ENCODE measurements at places on chromosomes 6 and 20. TPM values are rescaled to one million over a fixed set of nuclear protein-coding genes. Genes with fewer than 3 reads are reported as not detected.

GRCh38 chr20:23507346-23507745 lies 16.4 kb downstream of the CST8 start:
- no peak for DNase-seq

DNA sequence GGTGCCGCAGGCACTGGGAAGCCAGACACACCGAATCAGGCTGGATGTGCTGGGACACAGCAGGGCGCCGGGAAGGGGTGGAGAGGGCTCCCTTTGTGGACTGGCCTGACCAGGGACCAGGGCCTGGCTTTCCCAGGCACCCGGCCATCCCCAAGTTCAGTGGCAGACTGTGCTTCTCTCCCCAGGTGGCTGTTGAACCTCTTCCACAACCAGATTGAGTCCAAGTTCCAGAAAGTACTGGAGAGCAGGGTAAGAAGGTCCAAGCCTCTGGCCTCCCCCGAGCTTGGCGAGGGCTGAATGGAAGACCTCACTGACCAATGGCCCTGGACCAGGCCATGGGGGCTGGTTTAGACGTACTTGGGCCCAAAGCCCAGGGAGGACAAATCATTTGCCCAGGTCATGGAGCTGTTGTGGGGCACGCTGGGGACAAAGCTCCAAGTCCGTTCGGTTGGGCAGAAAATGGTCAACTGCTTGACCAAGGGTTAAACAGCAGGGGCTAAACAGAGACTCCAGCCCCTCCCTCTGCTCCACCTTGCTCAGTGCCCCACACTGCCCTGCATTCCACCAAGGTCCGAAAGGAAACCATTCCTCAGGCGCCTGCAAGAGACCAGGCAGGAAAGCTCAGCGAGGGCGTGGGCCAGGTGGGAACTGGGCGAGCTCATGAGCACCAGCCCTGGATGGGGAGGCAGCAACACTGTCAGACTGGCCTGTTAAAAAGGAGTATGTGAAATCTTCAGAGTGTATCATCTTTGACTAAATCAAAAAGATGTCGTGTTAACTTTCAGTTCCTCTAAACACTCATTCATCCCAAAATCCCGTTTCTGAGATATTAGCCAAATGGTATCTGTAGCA lies 9.1 kb downstream of the LBP start:
- no peak for DNase-seq

DNA sequence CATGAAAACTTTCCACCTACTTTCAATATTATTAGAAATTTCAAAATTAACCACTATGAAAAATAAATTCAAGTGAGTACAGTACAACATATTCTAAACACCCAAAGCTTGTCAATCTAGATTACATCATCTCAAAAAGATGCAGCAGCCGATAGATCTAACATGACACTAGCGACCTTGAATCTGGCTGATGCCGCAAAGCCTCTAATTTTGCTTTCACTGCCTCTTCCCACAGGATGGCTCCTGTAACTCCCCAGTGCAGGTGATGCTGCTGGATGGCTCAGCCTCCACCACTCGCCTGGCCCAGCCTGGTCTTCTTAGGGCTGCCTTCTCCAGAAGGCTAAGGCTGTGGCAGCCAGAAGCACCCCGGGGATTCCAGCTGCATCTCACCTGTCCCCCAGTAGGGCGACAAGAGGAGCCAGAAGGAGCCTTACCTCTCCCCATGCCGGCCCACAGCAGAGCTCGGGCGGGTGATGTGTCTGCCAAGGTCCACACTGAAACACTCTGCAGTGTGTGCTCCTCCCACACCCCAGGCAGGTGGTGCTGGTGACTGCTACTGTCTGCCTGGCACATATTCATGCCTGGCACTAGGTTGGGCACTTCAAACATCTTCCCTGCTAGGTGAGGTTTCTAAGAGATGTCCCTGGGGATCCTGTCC lies 82.1 kb downstream of the SLC23A2 start:
- DNase-seq, result no peak

DNA sequence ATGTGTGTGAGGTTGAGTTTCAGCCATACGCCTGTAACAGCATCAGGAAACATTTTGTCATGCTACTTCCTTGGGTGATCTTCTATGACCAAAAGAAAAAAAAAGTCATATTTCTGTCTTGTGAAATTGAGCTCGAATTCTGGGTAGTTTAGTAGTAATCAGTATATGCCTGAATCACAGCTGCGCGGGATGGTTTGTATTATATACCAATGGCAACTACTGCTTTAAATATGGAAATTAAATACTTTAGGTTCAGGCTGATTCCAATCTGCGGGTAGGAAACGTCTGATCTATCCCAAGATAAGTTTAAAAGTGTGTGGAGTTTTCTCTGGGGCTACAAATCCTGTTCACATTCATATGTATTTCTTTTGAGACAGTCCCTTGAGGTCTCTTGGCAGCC lies 115.6 kb upstream of the FERMT1 start:
- no peak for DNase-seq

GRCh38 chr6:163814494-163815364 lies 400.2 kb downstream of the QKI start:
- peak; percentile 91 for DNase-seq

DNA sequence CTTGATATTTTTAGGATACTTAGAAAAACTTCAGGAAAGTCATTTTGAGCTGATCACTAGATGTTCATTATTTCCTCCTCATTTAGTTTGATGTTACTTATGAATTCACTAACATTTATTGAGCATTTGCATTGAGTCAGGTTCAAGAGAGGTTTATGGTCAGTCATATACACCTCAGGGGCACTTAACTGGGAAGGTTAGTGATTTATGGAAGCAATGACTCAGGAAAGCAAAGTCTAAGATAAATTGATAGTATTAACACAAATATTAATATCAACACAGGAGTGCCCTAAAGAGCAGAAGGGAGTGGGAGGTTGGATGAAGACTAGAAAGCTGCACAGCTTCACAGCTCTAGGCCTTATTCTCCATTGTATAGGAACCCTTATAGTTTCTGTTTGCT lies 177.0 kb upstream of the TNFAIP3 start:
- no peak for DNase-seq

GRCh38 chr6:15615802-15616201 lies 47.0 kb downstream of the DTNBP1 start:
- DNase-seq, result no peak

DNA sequence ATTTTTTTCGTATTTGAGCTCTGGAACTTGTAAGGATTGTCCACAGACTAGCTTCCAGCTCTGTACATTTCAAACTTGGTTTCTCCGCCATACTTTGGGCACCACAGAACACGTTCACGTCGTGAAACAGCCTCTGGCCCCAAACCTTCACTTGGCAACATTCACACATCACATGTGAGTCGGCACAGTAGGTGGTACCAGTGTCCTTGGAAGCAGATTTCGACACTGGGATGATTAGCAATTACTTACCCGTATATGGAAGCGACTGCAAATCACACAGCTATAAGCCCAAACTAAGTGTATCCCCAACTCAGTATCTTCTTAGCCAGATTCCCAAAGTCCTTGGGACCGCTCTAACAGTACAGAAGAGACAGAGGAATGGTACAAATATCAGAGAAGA lies 60.2 kb downstream of the MAFB start:
- peak; percentile 84 for DNase-seq

- DNase-seq, result no peak
Measured at GRCh38 chr6:130524552-130524951, 158.7 kb downstream of the TMEM200A start.

DNA sequence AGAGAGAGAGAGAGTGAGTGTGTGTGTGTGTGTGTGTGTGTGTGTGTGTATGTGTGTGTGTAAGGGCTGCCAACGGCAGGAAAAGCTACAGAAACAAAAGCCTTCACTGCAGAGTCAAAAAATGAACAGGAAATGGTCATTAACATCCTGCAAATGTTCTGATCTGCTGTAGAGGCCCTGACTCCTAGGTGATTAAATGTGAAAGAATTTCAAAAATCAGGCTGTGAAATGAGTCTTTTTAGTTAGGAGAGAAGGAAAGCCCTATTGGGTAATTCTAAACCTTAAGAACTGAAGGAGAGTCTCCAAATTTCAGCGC lies 166.5 kb upstream of the MYLIP start:
- DNase-seq, result no peak

DNA sequence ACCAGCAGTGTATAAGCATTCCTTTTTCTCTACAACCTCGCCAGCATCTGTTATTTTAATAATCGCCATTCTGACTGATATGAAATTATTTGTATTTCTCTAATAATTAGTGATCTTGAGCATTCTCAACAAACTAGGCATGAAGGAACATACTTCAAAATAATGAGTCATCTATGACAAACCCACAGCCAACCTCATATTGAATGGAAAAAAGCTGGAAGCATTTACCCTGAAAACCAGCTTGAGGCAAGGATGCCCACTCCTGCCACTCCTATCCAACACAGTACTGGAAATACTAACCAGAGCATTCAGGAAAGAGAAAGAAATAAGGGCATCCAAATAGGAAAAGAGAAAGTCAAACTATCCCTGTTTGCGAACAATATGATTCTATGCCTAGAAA lies 390.6 kb upstream of the ID4 start:
- no peak for DNase-seq

GRCh38 chr6:9126878-9127560 lies 691.7 kb upstream of the SLC35B3 start:
- DNase-seq, result peak; percentile 90

DNA sequence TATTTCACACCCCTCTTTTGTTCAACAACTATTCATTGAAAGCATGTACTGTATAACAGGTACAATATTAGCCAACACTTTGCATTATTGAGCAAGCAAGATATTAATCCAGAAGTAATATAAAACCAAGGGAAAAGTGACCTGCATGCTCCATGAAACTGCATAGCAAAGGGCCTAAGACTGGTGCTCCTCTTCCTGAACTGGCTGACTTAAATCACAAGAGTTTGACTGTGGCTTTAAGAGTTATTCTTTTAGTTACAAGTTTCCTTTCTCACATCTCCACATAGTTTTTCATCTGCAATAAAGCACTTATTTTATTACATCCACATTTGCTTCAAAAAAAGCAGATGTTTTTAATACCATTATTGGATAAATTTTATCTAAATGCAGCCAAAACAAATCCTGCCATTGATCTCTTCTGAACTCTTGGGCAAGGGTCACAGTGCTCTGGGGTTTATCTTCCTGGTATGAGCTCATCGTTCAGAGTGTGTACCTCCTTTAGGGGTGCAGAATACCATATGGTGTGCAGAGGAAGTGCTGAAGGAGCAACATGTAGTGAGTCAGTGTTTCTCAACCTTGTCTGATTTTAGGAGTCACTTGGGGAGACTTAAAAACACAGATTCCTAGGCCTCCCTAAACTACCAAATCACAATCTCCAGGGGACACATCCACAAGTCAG lies 1225.9 kb upstream of the MAP3K7 start:
- DNase-seq, result peak; percentile 22

- no peak for DNase-seq
Measured at GRCh38 chr20:24744747-24745146, 204.3 kb upstream of the CST7 start.

DNA sequence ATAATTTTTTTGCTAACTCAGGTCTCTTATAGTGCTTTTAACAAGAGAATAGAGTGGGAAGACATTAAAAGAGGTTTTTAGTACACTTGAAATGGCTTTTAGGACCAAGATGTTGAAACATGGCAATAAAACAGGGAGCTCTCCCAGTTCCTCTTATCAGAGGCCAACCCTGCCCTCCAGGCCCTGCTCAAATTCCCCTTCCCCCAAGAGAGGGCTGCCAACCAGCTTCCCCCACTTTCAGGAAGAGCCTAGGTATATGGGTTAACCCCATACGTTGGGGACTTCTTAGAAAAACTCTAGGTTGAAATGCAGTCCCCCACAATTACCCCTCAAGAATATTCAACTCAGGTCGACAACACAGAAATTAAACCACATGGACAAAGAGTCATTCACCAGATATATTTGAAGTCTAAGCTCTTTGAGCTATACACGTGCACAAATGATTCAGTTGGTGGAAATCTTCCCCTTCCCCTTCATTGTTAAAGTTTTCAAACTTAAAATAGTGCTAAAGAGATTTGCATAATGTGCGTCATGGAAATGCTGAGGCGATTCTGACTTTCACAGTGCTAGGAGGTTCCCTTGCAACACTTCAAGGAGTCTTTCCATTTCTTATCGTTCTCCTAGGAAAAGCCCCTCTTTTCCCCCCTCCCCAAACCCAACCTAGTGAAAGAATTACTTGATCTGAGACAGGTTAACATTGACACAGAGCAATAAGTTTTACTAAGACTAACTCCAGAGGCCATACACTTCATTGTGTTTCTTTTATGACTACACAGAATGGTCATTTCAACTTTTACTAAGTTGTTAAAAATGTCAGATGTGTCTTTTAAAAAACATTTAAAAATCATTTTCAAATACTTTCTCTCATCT lies 49.8 kb upstream of the ENPP5 start:
- DNase-seq, result no peak

DNA sequence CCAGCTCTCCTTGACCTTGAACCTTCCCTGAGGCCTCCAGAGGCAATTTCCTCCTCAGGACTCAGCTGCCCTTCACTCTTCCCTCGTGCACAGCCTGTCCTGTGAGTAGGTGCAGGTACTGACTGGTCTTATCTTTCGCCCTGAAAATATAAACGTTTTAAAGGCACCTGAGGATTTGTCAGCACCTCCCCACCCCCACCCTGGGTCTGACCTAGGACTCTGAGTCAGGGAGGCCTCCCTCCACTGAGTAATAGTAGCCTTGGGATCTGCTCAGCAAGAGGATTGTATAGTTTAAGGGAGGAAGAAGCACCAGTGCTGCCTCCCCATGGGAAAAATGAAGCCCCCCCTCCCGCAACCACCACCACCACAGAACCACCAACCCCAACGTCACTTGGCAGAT lies 54.6 kb downstream of the PPARD start:
- DNase-seq, result peak; percentile 39

DNA sequence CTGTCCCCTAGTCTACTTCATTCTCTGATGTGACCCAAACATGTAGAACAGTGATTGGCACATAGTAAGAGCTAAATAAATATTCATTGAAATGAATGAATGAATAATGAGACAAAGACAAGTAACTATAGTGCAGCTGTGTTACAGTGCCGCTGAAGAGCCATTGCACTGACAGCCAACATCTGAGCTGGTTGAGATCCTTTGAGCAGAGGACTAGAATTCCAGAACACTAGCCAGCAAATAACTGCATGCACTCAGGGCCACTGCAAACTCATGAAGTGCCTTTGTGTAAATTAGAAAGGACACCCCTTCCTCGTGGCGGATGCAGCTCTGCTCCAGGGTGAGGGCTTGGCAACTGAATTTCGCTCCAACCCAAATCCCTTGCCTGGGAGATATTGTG lies 230.3 kb upstream of the CDYL start:
- no peak for DNase-seq

- peak; percentile 65 for DNase-seq
Measured at GRCh38 chr6:17705778-17706579, 746 bp downstream of the NUP153 start.

- peak; percentile 14 for DNase-seq
Measured at GRCh38 chr6:117919775-117920729, 13.0 kb downstream of the SLC35F1 start.

- DNase-seq, result no peak
Measured at GRCh38 chr20:20205141-20205861, 153.0 kb downstream of the CFAP61 start.

SNPH gene
- total RNA-seq, result 2.6 TPM

DEF6 gene
- 17.8 TPM for total RNA-seq

HTR1B gene
- not detected for total RNA-seq

HMGA1 gene
- 202 TPM for total RNA-seq

MACROD2 gene
- total RNA-seq, result 2.3 TPM

FKBP1C gene
- total RNA-seq, result 0.23 TPM

DDAH2 gene
- 13.5 TPM for total RNA-seq

EEF1E1 gene
- total RNA-seq, result 52.1 TPM

CAGE1 gene
- 0.47 TPM for total RNA-seq

PAX1 gene
- not detected for total RNA-seq

MRAP2 gene
- 0.15 TPM for total RNA-seq

Data from MCF 10A (cell line).